ENCODE measurements at places on chromosomes 4 and X. TPM values are rescaled to one million over a fixed set of nuclear protein-coding genes. Genes with fewer than 3 reads are reported as not detected.

- no peaks in the 10 kb centered on the region for H3K4me1 ChIP-seq
- H3K36me3 ChIP-seq = no peaks in the 10 kb centered on the region
- H3K27me3 ChIP-seq = no peaks in the 10 kb centered on the region
- H3K27ac ChIP-seq = no peak within 1 kb of the TSS
Measured at GRCh38 chrX:148500423-148501385, at the start of gene AFF2. Gene AFF2, plus strand, starts transcription at chrX:148500617. Its CDS starts 481 bp downstream, at chrX:148501098.

GRCh38 chrX:139179592-139179991 is 350.9 kb upstream of the F9 start:
- H3K36me3 ChIP-seq = no peaks in the 10 kb centered on the region
- no peaks in the 10 kb centered on the region for H3K27me3 ChIP-seq

DNA sequence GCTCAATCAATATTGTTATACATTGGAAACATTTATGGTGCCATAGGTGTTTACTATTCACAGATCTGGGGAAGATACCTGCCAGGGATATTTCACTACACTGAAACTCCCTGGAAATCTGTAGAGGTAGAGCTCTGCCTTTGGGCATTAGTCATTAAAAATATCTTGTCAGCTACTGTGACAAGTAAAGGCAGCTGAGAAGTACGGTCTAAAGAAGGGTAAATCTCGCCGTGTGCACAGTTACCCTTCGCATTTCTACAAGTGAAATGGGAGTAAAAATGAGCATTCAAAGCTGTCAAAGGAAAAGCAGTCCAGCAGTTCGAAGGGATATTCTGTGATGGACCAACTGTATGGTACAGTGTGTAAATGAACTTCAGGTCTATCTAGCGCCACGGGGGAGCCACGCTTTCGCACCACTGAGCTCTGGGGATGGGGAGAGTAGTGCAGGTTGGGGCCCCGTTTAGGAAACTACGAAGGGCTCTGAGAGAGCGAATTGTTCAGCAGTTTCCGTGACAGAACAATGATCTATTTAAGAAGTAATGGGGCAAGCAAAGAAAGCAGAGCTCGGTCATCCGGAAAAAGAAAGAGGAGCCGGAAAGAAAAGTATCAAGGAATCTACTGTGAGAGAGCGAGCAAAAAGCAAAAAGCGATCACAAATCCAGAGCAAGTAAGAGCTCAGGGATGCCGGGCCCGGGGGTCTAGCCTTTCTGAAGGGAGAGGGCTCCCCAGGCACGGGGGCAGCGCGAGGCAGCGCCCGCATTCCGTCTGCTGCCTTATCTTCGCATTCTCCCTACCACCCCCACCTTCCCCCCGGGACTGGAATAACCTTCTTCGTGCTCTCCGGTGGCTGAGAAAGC is 646 bp downstream of the TIGD4 start:
- peak overlapping the region; percentile 87 for H3K4me3 ChIP-seq
- peaks cover 18% of the 10 kb centered on the region for H3K4me1 ChIP-seq
- no peaks in the 10 kb centered on the region for H3K36me3 ChIP-seq
- peak overlapping the region; percentile 91 for H3K27ac ChIP-seq
- DNase-seq = peak; percentile 12
- peaks cover 13% of the 10 kb centered on the region for H3K27me3 ChIP-seq

GRCh38 chrX:109344678-109345077 is 137.2 kb downstream of the GUCY2F start:
- H3K27ac ChIP-seq = no peak overlapping the region
- H3K4me1 ChIP-seq = no peaks in the 10 kb centered on the region
- H3K4me3 ChIP-seq = no peak overlapping the region

GRCh38 chrX:40805404-40805803 is 70.1 kb upstream of the MED14 start:
- no peak for DNase-seq
- peaks cover 82% of the 10 kb centered on the region for H3K27me3 ChIP-seq
- no peaks in the 10 kb centered on the region for H3K36me3 ChIP-seq
- no peaks in the 10 kb centered on the region for H3K4me1 ChIP-seq

DNA sequence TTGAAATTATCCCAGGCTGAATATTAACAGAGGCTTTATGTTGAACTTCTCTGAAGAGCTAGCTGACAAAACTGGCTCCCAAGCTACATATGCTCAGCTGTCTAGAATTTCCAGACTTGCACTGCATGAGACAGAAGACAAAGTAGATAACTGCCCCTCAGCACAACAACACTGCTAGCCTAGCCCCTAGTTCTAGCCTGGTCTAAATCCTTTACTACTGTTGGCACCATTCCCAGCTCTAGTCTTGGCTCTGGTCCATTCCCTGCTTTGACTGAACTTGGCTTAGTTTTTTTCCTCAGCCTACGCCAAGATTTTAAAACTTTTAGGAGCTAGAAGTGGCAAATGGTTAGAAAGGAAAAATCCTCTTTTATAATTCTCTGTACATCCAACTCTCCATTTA is 7.6 kb upstream of the OPHN1 start:
- no peak overlapping the region for H3K4me3 ChIP-seq
- peaks cover 8% of the 10 kb centered on the region for H3K4me1 ChIP-seq
- DNase-seq = peak; percentile 80

GRCh38 chrX:24343719-24344118 is 16.7 kb upstream of the SUPT20HL1 start:
- no peak overlapping the region for H3K27ac ChIP-seq
- no peak overlapping the region for H3K4me3 ChIP-seq
- no peaks in the 10 kb centered on the region for H3K36me3 ChIP-seq
- no peaks in the 10 kb centered on the region for H3K4me1 ChIP-seq
- DNase-seq = no peak

- H3K4me3 ChIP-seq = no peak overlapping the region
- H3K36me3 ChIP-seq = no peaks in the 10 kb centered on the region
- H3K4me1 ChIP-seq = peaks cover 10% of the 10 kb centered on the region
- peak overlapping the region; percentile 43 for H3K27ac ChIP-seq
- DNase-seq = peak; percentile 94
Measured at GRCh38 chr4:70583952-70584834, 7.9 kb upstream of the AMBN start.

DNA sequence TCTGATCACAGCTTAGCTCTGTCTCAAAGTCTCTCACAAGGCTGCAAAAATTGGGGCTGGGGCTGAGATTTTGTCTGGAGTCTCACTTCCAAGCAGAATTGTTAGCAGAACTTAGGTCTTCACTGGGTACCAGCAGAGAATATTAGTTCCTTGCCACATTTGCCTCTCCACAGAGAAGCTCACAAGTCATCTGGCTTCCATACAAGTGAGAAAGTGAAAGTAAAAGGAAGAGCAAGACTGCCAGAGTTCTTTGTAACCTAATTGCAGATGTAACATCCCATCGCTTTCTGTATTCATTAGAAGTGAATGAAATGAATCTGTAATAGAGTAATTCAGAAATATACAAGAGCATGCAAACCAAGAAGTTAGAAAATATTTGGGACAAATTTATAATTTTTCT is 624.1 kb upstream of the GNPDA2 start:
- H3K4me1 ChIP-seq = peaks cover 7% of the 10 kb centered on the region
- H3K27me3 ChIP-seq = no peaks in the 10 kb centered on the region
- peak; percentile 55 for DNase-seq
- H3K36me3 ChIP-seq = no peaks in the 10 kb centered on the region
- H3K27ac ChIP-seq = peak overlapping the region; percentile 78

DNA sequence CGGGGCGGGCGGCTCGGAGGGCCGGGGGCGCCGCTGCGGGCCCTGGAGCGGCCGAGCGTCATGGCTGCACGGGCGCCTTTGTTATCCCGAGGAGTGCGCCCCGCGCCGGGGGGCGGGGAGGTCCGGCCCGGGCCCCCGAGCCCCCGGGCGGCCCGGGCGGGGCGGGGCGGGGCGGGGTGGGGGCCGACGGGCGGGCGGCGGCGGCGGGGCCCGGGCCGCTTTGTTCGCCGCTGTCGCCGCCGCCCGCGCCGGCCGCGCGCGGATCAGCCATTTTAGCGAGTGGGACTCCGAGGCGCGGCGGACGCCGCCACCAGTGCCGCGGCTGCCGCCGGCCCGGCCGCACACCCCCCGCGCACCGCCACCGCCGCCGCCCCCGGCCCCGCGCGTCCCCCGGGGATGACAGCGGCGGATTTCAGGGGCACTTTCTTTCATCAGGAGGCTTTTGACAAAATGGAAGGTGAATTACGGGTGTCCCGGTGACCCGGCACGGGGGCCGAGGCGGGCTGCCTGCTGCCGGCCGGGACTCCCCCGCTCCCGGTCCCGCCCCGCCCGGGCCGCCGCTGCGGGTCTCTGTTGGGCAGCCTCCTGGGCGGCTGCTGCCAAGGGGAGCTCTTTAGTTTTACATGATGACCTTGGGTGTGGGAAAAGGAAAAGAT is 1.2 kb downstream of the HMGB3 start:
- peak overlapping the region; percentile 76 for H3K4me3 ChIP-seq
- peaks cover 14% of the 10 kb centered on the region for H3K4me1 ChIP-seq
- H3K36me3 ChIP-seq = peaks cover 29% of the 10 kb centered on the region
- no peak for DNase-seq
- no peaks in the 10 kb centered on the region for H3K27me3 ChIP-seq
- H3K27ac ChIP-seq = peak overlapping the region; percentile 63

DNA sequence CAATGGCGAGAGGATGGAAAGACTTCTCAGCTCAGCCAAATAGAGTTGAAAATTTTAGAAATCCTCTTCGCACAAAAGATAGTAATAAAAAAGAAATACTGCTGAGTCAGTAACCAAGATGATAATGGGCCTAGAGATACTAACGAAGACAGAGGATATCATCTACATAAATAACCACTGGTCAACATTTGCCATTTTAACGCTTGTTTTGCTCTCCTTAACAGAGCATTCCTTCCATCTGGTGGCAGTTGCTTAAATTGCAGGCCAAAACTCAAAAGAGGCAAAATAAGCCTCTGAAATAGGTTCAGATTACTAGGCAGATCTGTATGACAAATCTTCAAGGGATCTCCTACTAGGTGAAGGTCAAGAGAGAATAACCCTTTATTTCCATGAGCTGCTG is 51.7 kb upstream of the MCF2 start:
- no peak overlapping the region for H3K27ac ChIP-seq
- H3K27me3 ChIP-seq = no peaks in the 10 kb centered on the region

DNA sequence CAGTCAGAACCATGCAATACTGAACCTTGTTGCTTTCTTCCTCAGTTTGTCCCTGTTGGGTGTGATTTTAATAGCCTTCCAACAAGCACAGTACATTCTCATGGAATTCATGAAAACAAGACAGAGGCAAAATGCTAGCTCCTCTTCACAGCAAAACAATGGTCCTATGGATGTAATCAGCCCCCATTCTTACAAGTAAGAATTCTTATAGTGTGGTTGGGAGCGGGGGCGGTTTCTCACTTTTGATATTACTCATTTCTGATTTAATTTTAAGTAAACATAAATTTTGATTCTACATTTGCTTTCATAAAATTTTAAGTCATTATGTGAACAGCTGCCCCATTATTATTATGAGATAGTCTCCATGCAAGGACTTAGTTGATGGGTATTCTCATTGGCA is 80.8 kb upstream of the TLR2 start:
- H3K36me3 ChIP-seq = peaks cover 55% of the 10 kb centered on the region
- no peaks in the 10 kb centered on the region for H3K27me3 ChIP-seq

GRCh38 chrX:53440621-53441517 is 6.7 kb upstream of the HSD17B10 start:
- H3K27me3 ChIP-seq = peaks cover 26% of the 10 kb centered on the region
- H3K4me3 ChIP-seq = peak overlapping the region; percentile 61
- H3K27ac ChIP-seq = peak overlapping the region; percentile 21
- peaks cover 14% of the 10 kb centered on the region for H3K4me1 ChIP-seq

- no peak overlapping the region for H3K4me3 ChIP-seq
- peaks cover 85% of the 10 kb centered on the region for H3K36me3 ChIP-seq
- peak; percentile 22 for DNase-seq
- H3K27ac ChIP-seq = peak overlapping the region; percentile 49
- peaks cover 4% of the 10 kb centered on the region for H3K4me1 ChIP-seq
Measured at GRCh38 chr4:143531380-143531779, 17.9 kb downstream of the SMARCA5 start.

DNA sequence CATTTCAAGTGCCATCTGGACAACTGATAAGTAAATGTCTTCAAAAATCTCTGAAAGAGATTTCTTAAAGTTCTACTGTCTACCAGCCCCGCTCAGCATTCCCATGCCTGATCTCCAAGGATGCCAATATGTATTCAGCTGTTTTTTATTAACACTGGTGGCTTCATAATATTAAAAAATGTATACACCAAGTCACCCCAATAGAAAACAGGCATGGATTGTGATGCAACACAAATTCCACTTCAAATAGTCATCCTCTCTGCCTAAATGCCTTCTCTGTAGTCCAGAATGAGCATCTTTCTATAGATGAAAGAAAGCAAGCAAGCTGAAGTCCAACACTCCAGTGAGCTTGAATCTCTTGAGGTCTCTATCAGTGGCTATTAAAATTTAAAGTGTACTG is 152.2 kb upstream of the PPARGC1A start:
- no peak overlapping the region for H3K4me3 ChIP-seq
- no peaks in the 10 kb centered on the region for H3K36me3 ChIP-seq
- no peaks in the 10 kb centered on the region for H3K4me1 ChIP-seq
- peak; percentile 63 for DNase-seq
- H3K27me3 ChIP-seq = no peaks in the 10 kb centered on the region

- H3K4me3 ChIP-seq = no peak overlapping the region
- no peak overlapping the region for H3K27ac ChIP-seq
- DNase-seq = no peak
- H3K27me3 ChIP-seq = no peaks in the 10 kb centered on the region
Measured at GRCh38 chrX:7462110-7462509, 314.2 kb upstream of the PUDP start.

DNA sequence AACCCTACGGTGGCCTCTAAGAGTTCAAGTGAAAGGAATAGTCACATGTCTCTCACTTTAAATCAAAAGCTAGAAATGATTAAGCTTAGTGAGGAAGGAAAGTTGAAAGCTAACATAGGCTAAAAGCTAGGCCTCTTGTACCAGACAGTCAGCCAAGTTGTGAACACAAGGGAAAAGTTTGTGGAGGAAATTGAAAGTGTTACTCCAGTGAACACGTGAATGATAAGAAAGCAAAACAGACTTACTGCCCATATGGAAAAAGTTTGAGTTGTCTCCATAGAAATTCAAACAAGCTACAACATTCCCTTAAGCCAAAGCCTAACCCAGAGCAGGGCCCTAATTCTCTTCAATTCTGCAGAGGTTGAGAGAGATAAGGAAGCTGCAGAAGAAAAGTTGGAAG is 51.5 kb upstream of the RAB9B start:
- H3K4me1 ChIP-seq = peaks cover 9% of the 10 kb centered on the region
- no peak overlapping the region for H3K4me3 ChIP-seq
- no peak overlapping the region for H3K27ac ChIP-seq
- H3K36me3 ChIP-seq = no peaks in the 10 kb centered on the region
- peaks cover 50% of the 10 kb centered on the region for H3K27me3 ChIP-seq
- DNase-seq = no peak

TCEAL2 gene
- total RNA-seq = not detected

LANCL3 gene
- 0.54 TPM for total RNA-seq

FHL1 gene
- total RNA-seq = 19.4 TPM

MND1 gene
- 9.7 TPM for total RNA-seq

GAGE1 gene
- total RNA-seq = not detected

KCNE5 gene
- total RNA-seq = 1.4 TPM

NR0B1 gene
- total RNA-seq = not detected

ODAM gene
- total RNA-seq = not detected

PAGE1 gene
- not detected for total RNA-seq

MMRN1 gene
- total RNA-seq = not detected

CLDN22 gene
- not detected for total RNA-seq

Data from MCF 10A (cell line).